ENCODE measurements at places on chromosomes 12 and 14.

DNA sequence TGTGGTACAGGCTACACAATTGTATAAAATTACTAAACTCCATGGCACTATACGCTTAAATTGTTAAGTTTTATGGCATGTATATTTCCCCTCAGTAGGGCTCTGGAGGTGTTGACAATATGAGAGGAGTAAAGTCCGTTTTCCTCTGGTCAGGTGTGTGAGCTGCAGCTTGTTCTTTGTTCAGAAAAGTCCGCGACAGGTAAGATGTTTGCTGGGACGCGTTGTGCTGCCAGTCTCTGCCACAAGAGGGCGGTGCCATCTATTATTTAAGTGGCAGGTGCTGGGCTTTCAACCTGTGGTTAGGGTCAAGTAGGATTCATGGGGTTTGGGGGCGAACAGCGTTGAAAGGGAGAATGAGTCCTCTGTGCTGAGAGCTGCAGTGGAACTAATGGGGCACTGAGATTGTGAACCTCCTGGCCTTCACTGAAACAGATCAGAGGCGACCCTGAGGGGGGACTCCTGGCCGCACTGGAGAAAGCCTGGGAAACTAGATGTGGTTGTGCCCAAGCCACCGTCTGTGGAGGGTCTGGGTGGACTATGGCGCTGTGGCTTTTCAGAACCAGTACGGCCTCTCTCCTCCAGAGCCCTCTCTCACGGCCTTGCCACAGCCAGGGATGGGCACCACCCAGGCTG, 179.0 kb downstream of the SLC15A4 start:
- DNase-seq, result peak; percentile 3

DNA sequence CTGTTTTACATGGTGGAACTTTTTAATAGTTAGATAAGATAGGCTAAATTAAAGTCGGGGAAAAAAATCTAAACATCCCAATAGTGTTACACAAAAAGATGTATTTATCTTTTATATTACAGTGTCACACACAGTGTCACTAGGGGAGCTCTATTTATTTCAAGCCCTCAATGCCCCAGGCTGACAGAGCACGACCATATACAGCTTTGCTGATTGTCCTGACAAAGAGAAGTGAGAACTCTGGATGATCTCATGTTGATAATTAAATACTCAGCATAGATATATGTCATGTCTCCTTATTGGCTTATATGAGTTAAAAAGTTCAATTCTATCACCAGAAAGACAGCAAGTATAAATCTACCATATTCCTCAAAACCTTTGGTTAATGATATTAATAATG, 594.3 kb downstream of the LRFN5 start:
- DNase-seq, result no peak

- DNase-seq, result no peak
These were observed 630 bp downstream of the PLEKHH1 start for GRCh38 chr14:67533754-67534085.

DNA sequence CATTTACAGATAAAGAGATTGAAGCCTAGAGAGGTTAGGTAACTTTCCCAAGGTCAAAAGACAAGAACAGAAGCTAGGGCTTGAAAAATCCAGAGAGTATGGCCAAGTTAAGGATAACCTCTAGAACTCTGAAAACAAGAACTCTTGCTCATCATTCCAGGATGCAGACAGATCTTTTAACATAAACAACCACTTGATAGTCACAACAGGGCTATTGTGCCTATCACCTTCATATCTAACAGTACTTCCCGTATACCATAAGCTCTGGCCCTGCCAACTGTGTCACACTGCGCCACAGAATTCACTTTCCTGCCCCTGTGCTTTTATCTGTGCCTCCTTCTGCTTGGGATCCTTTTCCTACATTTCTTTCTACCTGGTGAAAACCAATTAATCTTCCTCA, 18.2 kb downstream of the ERP29 start:
- DNase-seq, result no peak

DNA sequence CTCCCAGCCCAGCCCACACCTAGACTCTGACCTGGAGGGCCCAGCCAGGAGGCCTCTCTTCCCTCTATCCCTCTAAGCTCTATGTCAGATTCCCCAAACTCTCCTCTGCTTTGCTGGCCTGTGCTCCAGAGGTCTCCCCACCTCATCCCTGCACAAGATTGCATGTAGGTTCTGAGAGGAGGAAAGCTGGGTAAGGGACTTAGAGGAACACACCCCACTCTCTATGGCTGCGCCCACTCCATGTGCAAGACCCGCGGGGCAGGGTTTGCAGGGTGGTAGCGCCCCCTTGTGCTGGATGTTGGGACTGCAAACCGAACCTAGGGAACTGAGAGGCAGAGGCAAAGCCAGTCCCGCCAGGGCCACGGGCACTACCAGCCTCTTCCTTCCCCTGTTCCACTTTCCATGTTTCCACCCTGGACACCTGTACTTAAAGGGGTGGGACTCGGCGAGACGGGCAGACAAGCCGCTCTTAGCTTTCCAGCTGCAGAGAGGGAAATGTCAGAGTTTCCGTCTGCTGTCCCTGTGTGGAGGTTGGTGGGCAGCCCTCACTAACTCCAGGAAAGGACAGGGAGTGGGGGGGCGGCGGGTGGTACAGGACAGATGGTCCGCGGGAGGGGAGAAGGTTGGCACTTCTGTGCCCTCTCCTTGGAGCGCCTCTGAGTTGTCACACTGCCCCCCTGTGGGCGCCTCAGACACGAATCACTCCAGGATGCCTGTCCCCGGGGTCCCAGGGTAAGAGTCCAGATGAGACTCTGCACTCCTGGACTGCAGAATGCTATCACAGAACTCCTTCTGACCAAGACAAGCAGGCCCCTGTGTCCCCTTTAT, 16.8 kb downstream of the MMP14 start:
- DNase-seq, result peak; percentile 86

DNA sequence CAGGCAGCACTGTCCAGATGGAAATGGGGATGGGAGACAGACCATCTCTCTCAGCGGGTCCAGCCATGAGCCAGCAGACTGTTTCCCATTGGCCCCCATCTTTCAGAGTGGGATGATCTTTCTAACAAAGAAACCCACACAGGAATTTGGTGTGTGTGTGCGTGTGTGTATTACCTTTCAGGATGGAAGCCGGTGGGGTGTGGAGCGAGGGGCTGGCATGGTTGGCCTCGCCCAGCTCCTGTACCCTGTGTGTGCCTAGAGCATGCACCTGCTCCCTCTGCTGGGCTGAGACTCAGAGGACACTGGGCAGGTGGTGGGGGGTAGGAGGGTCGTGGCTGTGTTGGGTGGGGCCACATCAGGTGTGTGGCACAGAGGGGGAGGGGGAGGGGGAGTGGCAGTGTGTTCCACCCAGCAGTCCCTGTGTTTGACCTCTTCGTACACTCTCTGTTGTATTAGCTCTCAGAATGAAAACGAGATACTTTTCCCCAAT, 33.0 kb upstream of the TSPAN9 start:
- no peak for DNase-seq

DNA sequence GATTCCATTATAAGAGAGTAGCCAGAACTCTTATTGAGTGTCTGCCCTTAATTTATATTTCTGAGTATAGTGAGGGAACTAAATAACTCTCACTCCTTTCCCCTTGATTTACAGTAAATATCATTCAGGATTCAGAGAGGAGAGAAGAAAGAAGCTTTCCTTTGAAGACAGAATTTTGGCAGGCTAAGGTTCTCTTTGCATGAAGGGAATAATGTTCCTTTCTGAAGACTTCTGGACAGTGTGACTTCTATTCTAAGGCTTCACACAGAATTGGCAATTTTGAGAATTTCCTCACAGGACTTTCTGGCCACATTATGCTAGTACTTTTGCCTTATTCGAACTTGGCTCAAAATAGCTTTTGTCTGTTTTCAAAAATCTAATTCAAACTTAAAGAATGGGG, 352.2 kb upstream of the FBXO33 start:
- no peak for DNase-seq

DNA sequence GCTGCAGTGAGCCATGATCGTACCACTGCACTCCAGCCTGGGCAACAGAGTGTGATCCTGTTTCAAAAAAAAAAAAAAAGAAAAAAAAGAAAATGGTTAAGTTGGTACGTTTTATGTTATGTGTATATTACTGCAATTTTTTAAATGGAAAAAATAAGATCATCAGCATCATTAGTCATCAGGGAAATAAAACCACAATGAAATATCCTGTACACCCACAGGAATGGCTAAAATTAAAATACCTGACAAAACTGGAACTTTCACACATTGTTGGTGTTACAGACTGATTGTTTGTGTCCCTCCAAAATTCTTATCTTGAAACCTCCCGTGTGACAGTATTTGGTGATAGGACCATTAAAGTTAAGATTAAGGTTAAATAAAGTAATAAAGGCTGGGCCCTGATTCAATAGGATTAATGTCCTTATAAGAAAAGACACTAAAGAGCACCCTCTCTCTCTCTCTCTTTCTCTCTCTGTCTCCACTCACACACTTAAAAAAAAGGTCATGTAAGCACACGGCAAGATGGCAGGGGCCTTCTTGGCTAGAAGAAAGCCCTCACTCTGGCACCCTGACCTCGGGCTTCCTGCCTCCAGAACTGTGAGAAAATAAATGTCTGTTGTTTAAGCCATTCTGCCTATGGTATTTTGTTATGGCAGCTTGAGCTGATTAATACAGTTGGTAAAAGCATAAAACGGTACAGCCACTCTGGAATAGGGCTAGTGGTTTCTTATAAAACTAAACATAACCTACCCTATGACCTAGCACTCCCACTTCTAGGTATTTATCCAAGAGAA, 48.3 kb upstream of the ZFP36L1 start:
- DNase-seq, result no peak

- no peak for DNase-seq
These were observed 13.1 kb upstream of the TMTC1 start for GRCh38 chr12:29796823-29797263.

GRCh38 chr12:102118874-102119273, 1.0 kb downstream of the NUP37 start:
- no peak for DNase-seq

DNA sequence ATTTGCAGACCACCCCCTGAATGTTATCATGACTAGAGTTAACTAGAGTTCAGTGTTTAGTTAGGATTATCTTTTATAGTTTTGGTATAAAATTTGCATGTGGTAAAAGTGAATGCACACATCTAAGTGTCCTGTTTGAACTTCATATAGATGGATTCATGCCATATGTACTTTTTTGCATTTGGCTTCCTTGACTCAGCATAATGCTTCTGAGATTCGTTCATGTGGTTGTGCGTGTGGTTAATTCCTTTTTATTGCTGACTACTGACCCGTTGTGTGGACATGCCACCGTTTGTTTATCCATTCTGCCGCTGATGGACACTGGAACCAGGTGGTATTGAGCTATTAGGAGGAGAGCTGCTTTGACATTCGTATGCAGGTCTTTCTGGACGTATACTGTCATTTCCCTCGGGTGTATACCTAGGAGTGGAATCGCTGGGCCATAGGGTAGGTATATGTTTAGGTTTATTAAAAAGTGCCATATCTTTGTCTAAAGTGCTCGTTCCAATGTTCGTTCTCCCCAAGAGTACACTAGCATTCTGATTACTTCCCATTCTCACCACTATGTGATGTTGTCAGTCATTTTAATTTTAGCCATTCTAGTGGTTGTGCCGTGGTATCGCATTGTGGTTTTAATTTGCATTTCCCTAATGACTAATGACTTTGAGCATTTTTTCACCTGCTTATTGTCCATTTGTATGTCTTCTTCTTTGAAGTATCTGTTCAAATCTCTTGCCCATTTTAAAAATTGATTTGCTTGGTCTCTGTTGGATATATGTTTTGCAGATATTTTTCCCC, 37.7 kb downstream of the RIN3 start:
- DNase-seq, result peak; percentile 32

DNA sequence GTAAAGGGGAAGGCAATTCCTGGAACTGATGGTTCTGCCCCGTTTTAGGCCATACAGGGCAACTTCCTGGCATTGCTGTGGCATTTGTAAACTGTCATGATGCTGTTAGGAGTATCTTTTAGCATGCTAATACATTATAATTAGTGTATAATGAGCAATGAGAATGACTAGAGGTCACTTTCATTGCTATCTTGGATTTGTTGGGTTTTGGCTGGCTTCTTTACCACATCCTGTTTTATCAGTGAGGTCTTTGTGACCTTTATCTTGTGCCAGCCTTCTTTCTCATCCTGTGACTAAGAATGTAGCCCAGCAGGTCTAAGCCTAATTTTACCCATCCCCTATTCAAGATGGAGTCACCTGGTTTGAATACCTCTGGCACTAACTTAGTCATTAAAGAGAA, 51.2 kb downstream of the TESPA1 start:
- DNase-seq, result no peak

DNA sequence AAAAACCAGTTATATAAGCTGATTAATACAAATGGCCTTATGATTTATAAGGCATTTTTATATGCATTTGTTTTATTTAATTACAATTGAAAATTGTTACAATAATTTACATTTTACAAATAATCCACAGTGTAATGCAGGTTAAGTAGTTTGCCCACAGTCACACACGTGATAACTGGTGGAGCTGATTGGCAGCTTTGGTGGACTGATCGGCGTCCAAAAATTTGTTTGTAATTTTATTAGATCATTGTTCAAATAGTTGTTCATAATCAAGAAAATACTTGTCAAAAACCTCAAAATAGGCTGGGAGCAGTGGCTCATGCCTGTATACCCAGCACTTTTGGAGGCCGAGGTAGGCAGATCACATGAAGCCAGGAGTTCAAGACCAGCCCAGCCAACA, 59.7 kb downstream of the AEBP2 start:
- DNase-seq, result no peak

All from hematopoietic multipotent progenitor cell treated with erythropoietin and hydrocortisone succinate and interleukin-3 and kit ligand, for 15 days (in vitro differentiated cells).